Skin of body (tissue), 3 donors: ENCODE measurements at places on chromosomes 6 and 20. TPM values are rescaled to one million over a fixed set of nuclear protein-coding genes. Genes with fewer than 3 reads are reported as not detected.

GRCh38 chr20:17457079-17457478, 74.1 kb downstream of the BFSP1 start:
- no peak for DNase-seq

- DNase-seq: no peak
These were observed 4.4 kb upstream of the CCDC28A start for GRCh38 chr6:138769102-138769676.

DNA sequence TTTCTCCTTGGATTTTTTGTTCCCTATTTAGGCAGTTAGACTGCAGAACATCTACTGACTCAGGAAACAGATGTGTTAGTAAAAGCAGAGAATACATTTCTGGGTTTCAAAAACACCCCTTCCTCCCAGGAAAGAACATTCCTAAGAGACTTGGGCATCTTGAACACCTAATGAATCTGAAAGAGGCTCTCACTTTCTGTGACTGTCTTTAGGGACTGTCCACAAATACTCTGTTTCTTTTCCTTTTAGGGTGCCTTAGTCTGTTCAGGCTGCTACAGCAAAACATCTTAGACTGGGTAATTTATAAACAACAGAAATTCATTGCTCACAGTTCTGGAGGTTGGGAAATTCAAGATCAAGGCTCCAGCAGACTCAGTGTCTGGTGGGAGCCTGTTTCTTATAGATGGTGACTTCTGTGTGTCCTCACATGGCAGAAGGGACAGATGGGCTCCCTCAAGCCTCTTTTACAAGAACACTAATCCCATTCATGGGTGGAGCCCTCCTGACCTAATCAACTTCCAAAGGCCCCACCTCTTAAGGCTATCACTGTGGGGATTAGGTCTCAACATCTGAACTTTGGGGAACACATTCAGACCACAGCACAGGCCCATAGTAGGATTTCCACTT, 19.4 kb upstream of the CCN5 start:
- DNase-seq: no peak

- peak; percentile 4 for DNase-seq
These were observed 158.4 kb downstream of the GPX5 start for GRCh38 chr6:28683945-28684538.

- peak; percentile 74 for DNase-seq
These were observed 41.5 kb upstream of the ADGRF1 start for GRCh38 chr6:47083586-47084047.

The HUS1B gene
- total RNA-seq: 1.1 TPM

The TUBB2A gene
- 65.4 TPM for total RNA-seq

DNA sequence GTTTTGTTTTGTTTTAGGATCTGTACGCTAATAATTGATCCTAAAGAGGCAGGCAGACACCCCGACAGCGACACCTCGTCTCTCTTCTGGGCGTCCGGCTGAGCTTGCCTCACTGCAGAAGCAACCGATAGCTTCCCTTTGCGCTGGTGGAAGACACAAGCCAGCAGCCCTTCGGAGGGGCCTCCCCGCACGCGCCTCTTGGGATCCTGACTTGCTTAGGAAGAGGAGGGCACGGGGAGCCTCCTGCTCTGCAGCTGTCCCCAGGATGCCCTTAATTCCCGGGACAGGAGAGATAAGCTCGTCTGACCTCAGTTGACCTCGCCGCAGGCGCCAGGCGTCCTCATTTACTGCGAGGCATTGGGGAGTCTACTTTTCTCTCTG, 94.0 kb downstream of the CD83 start:
- peak; percentile 32 for DNase-seq

DNA sequence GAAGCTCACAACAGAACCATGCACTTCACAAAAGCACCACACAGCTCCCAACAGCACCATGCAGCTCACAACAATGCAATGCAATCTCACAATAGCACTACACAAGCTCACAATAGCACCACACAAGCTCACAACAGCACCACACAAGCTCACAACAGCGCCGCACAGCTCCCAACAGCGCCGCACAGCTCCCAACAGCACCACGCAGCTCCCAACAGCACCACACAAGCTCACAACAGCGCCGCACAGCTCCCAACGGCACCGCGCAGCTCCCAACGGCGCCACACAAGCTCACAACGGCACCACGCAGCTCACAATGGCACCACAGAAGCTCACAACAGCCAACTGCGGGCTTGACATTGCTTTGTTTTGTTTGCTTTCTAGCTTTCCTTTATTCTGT, 198.1 kb downstream of the DLL1 start:
- no peak for DNase-seq

GRCh38 chr20:34058831-34059230, 53.2 kb downstream of the EIF2S2 start:
- no peak for DNase-seq

DNA sequence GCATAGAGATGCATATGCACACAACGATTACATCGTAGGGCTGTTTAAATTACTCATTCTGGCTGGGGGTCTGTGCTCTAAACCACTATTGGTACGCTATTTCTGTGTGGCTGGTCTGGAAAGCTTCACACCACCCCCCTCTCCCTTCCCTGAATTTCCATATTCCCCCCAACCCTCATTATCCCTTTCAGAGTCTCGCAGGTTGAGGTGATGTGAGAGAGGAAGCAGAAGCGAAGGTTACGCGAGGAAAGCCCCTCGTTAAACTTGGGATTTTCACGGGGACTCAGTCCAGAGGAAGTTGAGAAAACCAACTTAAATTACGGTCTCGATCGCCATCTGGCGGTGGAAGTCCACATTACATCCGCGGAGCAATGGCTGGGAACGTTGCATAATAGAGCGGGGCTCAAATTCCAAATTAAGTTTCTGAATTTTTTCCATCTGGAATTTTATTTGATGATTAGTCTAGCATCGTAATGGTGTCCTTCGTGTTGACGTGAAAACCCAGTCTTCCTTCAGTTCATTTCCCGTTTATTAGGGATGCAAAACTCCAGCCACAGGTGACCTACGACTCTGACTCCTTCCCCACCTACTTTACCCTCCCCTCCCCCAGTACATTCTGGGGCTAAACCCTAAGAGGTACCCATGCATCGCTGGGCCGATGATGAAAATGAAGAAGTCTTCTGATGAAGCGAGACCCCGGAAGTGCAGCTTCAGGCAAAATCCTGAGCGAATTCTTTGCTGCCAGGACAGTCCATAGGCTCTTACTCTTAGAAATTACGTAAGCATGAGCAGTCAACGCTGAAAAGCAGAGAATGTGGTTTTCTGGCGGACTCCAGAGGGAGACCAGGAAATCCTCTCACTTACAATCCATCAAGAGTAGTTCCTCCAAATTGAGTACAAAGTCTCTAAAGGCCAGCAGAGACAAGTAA, 19.7 kb downstream of the HLA-DOB start:
- DNase-seq: peak; percentile 62

GRCh38 chr20:57921676-57922075, 211.9 kb upstream of the PMEPA1 start:
- DNase-seq: no peak

DNA sequence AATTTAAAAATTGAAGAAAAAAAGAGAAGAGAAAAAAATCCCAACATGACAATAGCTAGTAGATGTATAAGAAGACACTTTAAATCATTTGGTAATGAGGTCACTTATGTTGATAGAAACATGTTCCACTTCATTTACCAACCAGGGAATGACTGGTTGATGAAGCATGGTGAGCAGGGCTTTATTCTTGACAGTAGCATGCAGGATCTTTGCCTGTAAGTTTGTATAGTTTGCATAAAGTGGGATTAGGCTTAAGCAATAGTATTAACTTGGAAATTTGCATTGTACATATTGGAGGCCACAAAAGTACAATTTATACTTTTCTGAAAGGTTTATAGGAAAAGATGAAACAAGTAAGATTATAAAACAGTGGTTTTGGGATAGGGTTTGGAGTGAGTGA, 67.0 kb downstream of the NOX3 start:
- no peak for DNase-seq

DNA sequence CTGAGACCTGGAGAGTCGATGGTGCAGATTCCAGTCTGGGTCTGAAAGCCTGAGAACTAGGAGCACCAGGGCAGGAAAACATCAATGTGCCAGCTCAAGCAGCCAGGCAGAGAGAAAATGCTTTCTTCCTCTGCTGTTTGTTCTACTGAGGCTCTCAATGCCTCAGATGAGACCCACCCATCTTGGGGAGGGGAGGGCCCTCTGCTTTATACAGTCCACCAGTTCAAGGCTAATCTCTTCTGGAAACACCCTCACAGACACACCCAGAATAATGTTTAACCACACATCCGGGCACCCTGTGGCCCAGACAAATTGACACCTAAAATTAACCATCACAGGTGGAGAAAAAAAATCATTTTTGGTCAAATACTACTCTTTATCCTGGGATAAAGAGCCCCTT, 89.3 kb upstream of the SLC22A23 start:
- DNase-seq: no peak

DNA sequence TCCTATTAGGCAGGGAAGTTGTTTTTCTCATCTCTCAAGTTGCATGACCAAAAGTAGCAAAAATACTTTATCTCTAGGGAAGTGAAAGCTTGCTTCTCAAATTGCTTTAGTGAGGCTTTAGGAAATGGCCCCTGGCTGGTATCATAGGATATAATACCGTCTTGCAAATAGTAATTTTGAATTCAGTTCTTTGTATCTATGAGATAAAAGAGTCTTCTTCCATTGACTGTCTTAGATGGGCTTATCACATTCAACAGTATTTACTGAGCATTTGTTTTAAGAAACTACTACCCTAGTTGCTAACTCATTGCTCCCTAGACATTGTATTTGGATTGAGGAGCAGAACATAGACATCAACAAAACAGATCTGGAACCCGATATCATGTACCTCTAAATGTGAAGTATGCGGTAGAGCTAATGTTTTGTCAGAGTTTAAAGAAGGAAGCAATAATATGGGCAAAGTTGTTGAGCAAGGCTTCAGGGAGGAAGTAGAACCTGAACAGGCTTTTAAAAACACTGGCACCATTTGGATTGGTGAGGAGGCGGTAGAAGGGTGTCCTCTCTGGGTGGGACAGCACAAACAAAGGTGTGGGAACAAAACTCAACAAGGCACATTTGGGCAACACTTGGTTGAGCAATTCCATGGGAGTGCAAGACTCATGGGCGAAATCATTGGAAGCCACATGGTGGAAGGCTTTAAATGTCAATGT, 101.5 kb downstream of the SGK1 start:
- no peak for DNase-seq

DNA sequence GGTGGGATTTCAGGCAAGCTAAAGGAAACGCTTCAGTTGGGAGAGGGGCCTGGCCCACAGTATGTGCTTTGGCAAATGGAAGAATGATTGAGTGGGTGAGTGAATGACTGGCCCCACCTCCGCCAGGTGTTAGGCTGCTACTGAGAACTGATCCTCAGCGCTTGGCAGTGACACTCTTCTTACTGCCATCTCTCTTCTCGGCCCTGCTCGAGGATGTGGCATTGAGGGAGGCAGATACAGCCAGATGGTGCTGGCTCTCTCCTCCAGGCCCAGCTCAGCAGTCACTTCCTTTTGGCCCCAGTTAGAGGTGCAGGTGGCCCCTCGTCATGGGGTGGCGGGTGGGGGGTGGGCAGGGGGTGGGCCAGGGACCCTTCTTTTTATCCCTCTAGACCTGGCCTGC, 38.9 kb upstream of the KCNK5 start:
- DNase-seq: no peak

The CDH26 gene
- 6.5 TPM for total RNA-seq
